SIG-M5 (cell line): ENCODE measurements at places on chromosomes 1 and 21.
A peak's percentile ranks its signal among the peaks of the same experiment; 100 is the strongest.

- DNase-seq: no peak
Observed at GRCh38 chr1:18723701-18724411, 93.2 kb downstream of the PAX7 start.

GRCh38 chr1:92219028-92219427, 1.3 kb downstream of the C1orf146 start:
- DNase-seq: no peak

GRCh38 chr1:43292216-43292615, 6.8 kb upstream of the C1orf210 start:
- DNase-seq: no peak

- DNase-seq: no peak
Observed at GRCh38 chr1:119971710-119972570, 75.6 kb upstream of the ADAM30 start.

DNA sequence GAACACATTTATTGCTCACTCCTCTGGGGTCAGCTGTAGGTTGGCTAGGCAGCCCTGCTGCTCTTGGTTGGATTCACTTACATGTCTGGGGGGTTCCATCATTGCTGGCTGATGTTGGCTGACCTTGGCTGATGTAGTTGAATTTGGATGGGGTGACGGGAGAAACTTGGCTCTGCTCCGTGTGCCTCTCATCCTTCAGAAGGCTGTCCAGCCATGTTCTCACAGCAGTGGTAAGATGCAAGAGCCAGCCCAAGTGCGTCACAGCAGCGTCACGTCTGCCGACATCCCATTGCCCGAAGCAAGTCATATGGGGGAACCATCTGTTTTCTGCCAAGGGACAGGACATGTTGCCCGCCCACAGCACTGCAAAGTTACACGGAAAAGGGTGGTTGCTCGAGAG, 613.5 kb downstream of the MATN1 start:
- DNase-seq: no peak

DNA sequence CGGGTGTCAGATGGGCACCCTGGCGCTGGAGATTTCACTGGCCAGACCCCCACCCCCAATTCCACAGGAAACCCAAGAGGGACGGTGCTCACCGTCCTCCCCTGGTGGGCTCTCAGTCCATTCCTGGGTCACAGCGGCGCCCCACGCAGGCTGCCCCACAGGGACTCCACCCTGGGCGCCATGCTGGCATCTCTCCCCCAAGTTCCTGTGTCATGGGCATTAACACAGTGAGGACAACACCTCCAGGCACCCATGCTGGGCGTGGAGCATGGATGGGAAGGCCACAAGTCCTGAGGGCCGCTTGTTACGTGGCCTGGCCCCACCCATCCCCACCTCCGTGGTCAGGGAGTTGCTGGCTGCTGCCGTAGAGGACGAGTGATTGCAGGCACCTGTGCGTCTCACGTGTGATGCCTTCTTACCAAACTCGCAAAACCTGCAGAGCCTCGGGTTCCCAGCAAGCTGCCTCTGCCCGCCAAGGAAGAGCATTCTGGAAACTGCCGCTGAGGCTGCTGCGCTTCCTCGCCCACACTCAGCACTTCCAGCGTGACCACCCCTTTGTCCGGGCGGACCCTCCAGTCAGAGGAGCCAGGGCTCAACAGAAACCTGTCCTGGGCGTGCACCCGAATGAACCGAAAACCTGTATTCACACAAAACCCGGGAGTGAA, 60.3 kb downstream of the SLX9 start:
- DNase-seq: no peak

DNA sequence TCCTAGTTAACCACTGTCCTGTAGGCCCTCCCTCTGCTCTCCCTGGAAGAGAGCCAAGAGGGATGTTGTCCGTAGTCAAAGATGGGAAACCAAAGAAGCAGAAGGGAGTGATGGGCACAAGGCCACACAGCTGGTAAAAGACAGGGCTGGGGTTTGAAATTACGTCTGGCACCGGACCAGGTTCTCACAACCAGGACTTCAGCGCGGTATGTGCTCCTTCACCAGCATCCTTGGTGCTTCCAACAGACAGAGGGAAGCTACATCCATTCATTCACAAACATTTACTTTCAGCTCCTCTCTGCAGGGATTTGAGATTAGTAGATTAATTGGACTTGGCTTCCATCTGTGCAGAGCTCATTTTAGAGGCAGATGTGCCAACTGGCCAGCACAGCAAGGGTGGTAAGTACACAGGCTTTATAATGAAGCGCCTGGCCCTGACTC, 191.2 kb downstream of the TRABD2B start:
- DNase-seq: no peak

GRCh38 chr1:157803851-157804250, 16.1 kb downstream of the FCRL1 start:
- no peak for DNase-seq

- no peak for DNase-seq
Observed at GRCh38 chr1:99704356-99704816, 58.5 kb downstream of the PALMD start.

- DNase-seq: no peak
Observed at GRCh38 chr1:177355575-177355974, 184.8 kb downstream of the BRINP2 start.

GRCh38 chr1:25173809-25174340, 58.4 kb downstream of the SYF2 start:
- DNase-seq: no peak

DNA sequence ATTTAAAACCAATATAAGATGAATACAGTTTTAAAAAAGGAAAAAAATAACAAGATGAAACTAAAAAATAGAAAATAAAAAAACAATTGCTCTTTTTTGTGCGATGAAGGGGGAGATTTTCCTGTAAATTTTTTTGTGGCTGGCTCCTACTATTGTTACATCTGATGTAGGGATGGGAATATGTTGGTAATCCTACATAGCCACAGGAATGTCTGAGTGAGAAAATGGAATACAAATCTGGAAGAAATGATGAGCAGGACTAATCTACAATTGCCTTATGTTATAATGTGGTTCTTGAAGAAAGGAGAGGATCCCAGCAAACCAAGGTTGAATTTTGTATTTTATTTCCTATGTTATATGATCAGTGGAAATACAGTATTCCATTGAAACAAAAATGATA, 40.9 kb downstream of the ATP6V1G3 start:
- no peak for DNase-seq

DNA sequence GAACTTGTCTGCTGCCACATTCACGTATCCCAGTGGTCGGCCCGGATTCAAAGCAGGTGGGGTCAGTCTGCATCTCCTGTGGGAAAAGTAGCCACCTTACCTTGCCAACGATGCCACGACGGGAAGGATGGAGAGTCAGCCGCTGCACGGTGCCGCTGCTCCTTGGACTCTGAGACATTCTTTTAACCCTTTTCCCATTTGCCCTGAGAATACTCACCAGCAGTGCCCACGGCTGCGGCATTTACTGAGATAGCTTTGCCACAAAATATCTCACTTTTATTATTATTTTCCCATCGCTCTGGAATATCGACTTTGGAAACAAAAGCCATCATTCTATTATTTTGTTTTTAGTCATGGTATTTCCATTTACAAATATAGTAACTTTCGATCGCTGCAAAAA, 15.3 kb upstream of the TTC34 start:
- no peak for DNase-seq

- no peak for DNase-seq
Observed at GRCh38 chr1:210777914-210778313, 356.0 kb downstream of the KCNH1 start.

DNA sequence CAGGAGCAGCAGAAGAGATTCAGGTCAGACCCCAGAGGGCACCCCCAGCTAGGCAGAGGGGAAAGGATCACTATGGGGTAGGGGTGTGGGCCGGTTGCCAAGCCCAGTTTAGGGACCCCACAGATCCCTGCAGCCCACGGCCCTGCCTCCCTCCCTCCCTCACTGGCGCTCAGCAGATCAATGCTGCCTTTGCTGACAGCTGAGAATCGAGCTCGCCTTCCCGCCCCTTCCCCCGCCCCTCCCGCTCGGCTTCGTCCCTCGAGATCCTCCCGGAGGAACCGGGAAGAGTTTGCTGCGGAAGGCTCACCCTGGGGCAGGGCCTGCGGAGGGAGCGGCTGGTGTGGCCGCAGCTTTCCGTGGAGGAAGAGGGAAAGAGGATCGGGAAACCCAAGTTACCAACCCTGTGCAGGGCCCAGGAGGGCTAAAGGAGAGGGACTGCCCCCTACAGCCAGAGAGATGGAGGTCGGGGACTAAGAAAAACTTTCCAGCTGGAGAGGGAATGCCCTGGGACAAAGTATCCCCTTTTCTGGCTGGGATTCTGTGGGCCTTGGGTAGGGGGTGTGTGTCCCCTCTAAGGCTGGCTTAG, 1.1 kb upstream of the KCNQ4 start:
- DNase-seq: no peak

DNA sequence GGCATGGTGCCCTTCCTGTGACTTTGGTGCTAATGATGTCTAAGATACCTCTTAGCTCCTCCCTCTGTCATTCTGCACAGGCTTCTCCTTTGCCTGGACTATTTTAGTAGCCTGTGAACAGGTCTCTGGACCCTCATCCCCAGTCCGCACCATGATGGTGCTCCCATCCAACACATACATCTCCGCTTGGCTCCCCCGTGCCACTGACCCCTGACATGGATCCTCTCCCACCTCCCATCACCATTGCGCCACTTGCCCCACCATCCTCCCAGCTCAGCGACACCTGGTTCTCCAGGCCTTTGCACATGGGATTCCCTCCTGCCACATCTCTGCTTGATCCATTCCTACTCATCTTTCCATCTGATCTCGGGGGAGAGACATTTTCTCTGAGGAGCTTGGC, 33.9 kb downstream of the RUNX3 start:
- DNase-seq: no peak

- DNase-seq: no peak
Observed at GRCh38 chr1:29177022-29177705, 4.5 kb downstream of the SRSF4 start.

- no peak for DNase-seq
Observed at GRCh38 chr21:14547834-14548513, 1.9 kb upstream of the SAMSN1 start.

GRCh38 chr1:52403566-52404115, 582 bp downstream of the ORC1 start:
- peak; percentile 61 for DNase-seq
